ENCODE measurements at places on chromosomes 1 and 21.

- peak; percentile 86 for DNase-seq
Measured at GRCh38 chr1:228487336-228488124, at the start of gene RNF187. TSS of gene RNF187 (plus strand) at chr1:228487382.

DNA sequence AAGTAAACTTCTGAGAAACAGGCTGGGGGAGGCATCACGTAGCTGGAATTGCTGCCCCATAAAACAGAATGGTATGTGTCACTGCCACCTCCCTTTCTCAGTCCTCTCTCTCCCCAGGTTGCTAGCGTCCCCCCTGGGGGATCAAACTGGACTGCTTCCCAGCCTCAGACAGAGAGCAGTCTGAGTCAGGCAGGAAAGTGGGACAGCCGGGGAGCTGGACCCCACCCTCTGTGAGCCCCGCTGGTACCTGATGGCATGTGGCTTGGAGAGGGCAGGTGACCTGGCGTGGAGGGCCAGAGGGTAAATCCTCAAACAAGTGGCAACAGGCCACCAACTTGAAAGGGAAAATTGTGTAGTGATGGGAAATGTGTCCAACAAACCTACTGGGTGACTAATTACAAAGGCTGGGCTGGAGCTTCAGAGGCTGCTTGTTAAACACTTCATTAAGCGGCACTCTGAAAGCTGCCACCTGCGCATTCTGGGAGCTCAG lies 1.0 kb upstream of the SFN start:
- DNase-seq = no peak

- no peak for DNase-seq
Measured at GRCh38 chr1:57102561-57103326, 136.9 kb upstream of the C8B start.

GRCh38 chr1:196403803-196404690 lies 204.2 kb downstream of the KCNT2 start:
- DNase-seq = no peak

DNA sequence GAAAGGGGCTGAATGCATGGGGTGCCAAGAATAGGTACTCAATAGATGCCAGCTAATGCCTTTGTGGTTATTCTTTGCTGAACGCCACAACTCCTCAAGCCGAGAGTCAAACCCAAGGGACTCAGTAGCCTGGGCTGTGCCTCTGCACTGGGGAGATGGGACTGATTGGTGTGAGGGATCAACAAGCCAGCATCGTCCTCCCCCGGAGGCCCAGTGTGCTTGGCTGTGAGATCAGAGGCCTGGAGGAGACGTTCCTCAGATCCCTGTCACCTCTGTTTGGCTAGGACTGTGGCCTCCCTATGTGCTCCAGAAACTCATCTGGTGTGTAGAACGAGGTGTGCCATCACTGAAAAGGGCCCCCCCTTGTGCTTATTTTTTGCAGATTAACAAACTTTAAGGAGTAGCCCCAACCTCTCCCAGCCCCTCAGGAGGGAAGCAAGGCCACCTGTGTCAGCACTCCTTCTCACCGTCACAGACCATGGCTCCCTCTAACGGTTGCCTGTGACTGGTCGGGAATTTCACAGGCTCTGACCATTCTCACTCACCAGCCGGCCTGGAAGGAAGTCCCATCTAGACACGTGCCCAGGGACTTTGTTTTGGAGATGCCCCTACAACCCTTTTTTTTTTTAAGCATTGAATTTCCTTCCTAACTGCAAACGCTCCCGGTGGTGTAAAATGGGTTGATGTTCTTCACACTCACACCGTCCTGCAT lies 194.0 kb upstream of the VAMP3 start:
- DNase-seq = no peak

GRCh38 chr1:181809991-181810545 lies 251.4 kb downstream of the ZNF648 start:
- no peak for DNase-seq

- no peak for DNase-seq
Measured at GRCh38 chr1:33330361-33330890, 9.5 kb upstream of the A3GALT2 start.

GRCh38 chr1:165629151-165629550 lies 1.9 kb upstream of the MGST3 start:
- DNase-seq = no peak

GRCh38 chr21:26820509-26820908 lies 24.7 kb downstream of the ADAMTS1 start:
- no peak for DNase-seq

- DNase-seq = no peak
Measured at GRCh38 chr1:41950820-41951219, 32.1 kb upstream of the HIVEP3 start.

DNA sequence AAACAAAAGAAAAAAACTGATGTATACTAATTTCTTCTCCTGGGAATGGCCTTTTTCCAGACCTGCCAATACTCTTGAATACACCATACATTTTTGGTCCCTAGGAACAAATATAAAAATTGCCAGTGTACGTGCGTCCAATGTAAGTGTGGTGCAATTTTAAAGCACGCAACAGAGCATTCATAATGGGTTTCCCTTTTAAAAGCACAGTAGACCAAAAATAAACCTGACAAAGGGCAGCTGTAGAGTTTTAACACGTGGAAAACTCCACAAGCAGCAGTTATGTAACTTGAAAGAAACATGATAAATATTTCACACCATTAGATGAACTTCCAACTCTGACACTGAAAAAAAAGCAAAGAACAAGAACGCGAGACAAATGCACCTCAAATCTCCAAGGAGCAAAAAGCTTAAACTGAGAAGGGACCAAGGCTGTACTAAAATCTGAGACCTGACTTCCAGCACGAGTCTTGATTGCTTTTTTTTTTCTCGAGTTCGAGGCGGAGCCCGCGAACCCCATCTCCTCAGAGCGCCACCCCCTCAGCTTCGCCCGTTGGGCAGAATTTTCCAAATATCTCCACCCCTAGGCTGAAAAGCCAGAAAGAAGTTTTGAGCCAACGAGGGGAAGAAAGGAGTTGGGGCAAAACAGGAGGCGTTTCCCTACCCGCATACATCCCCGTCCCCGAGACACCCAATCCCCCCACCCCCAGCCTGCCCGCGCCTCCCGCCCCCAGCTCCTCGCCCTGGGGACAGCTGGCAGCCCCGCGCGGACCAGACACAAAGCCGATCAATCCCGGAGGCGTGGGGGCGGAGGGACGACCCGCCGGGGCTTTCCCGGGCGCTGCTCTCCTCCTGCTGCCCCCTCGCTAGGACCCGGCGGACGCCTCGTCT lies at the start of gene JAM2:
JAM2 (plus strand) TSS at position 599 of the 891 bp plus-strand sequence. CDS start 564 bp downstream, outside the sequence.
- DNase-seq = peak; percentile 42

DNA sequence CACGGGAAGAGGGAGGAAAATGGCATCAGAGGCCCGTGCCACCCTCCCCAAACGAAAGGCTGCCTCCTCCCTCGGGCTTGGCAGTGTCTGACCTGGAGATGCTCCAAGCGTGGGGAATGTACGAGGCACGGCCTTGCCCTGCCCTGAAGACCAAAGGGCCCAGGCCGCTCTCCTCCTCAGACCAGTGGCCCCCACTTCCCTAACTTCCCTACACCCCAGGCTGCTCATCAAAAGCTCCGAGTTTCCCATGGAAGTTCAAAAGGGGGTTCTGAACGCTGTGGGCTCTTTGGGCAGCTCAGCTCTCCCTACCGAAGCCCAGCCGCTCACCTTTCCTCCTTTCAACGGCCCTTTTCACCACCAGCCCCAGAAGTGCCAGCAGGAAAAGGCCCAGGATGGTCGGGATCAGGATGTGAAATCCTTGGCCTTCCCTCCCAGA lies 11.8 kb downstream of the FCMR start:
- no peak for DNase-seq

GRCh38 chr1:115413208-115413607 lies 75.2 kb upstream of the NGF start:
- no peak for DNase-seq

GRCh38 chr1:16615253-16616252 lies 2.2 kb upstream of the NBPF1 start:
- no peak for DNase-seq

- no peak for DNase-seq
Measured at GRCh38 chr1:46197560-46197963, 672 bp downstream of the POMGNT1 start.

GRCh38 chr1:25022361-25023189 lies 92.5 kb upstream of the RUNX3 start:
- DNase-seq = peak; percentile 89

DNA sequence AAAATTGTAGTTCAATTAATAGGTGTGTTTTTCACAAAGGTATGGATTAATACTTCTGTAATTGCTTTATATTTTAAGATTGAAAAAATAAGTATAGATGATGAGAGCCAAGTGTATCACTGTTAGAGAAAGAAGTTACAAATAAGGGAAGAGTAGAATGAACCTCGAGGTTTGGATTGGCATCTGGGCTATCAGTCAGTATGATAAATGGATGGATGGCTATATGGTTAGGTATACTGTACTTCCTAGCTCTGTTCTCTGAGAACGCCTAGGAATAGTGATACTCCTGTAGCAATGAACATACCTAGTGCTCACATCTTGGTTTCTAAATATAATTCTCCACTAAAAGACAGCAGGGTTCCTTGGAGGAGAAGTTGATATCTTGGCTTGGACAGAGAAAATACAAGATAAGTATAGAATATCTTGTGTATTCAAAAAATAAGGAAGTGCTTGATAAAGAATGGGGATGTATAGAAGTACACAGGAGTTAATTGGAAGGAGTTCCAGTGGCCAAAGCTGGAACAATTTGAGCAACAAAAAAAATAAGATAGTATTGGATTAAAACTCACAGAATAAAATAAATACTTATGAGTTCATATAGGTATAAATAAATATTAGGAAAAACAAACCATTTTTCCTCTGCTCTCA lies 12.4 kb downstream of the IPO9 start:
- DNase-seq = no peak

DNA sequence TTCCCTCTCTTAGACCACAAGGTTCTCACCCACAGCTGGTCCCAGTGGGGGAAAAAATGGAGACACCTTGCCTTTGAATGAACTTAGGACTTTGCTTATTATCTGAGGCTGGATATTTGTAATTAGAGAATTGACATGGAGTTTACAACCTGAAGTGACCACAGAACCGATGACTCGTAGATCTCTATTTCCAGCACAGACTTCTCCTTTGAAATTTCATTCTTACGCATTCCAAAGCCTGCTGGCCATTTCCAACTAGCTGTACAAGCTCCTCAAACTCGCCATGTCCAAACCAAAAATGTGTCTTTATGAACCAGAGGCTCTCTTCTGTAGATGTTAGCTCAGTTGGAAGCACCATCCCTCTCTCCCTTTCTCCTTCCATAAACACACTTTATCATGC lies 12.0 kb downstream of the RAB7B start:
- DNase-seq = no peak

DNA sequence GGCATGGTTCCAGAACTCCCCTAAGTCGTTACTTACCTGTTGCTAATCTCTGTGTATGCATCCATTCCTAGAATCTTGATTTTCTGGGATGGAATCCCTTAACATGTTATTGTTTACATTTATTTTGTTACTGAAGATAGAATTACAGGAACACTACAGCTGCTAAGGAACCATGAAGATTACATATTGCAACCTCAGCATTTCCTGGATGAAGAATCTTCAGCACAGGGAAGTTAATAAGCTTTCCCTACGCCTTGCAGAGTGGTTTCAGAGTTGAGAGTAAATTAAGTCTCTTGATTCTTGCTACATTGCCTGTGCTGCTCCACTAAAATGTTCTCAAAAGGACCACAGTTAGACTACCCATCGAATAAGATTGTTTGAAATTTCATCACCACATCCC lies 31.4 kb upstream of the GBP6 start:
- DNase-seq = no peak

GRCh38 chr1:94723894-94724293 lies 96.3 kb upstream of the SLC44A3 start:
- DNase-seq = no peak

- DNase-seq = no peak
Measured at GRCh38 chr1:81812712-81813111, 12.0 kb downstream of the ADGRL2 start.

DNA sequence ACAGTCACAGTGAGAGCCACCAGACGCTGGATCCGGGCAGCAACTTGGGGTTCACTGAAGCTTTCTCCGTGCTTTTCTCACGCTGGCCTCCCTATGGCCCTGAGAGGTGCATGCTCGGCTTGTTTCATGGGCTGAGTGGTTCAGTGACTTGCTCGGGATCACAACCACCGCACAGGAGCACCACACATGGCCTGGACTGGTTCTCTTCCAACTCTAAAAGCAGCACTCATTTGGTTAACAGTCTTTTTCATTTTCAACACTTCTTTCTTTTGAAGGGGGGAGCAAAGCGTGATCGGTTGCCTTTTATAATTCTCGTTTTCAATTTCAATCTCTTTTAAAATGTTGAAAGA lies 26.2 kb downstream of the UBIAD1 start:
- no peak for DNase-seq

DNA sequence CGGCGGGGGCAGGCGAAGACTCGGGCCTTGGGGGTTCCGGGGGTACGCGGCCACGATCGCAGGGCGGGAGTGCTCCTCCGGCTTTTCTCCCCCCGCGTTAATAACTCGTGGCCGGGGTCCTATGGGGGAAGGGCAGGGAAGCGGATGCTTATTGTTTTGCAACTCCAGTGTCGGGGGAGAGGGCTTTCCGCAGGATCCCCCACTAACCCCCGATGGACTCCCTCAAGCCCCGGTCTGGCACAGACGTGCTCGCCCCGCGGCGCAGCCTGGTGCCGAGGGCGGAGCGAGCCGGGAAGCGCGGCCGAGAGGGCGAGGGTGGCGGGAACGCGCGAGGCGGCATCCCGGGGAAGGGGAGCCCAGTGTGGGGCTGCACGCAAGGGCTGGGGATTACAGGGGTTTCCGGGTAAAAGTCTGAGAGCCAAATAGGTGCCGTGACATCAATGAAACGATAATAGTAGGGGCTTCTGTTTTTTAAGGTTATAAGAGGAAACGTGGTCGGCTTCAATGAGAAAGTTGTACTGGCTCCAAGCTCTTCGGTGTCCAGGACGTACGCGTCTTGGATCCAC lies 772 bp downstream of the UCK2 start:
- DNase-seq = peak; percentile 57

DNA sequence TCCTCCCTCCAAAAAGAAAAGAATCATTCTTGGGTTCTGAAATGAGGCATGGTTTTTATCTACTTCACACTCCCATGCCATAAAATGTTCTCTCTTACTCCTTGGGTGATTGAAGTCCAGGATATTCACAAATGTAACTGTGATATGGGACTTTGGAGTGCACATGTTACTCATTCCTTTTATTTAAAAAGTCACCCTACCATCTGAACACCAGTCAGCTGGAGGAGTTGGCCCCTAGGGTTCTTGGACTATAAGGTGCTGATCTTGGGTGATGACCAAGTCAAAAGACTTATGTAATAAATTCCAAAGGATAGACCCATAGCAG lies 128.4 kb downstream of the CLIC6 start:
- no peak for DNase-seq

GRCh38 chr1:29753771-29754572 lies 517.6 kb downstream of the PTPRU start:
- no peak for DNase-seq

DNA sequence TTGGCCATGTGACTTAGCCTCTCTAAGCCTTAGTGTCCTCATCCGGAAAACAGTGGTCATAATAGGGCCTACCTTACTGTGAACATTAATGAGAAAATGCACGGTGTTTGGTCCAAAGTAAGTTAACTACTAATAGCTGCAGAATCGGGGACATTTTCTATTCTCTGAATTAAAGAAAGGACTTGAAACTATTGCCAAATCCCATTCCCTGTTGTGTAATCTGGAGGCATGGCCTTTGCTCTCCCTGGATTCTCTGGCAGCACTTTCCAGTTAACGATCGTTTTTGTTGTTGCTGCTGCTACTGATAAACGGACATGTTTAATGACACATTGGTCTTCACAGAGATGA lies 30.5 kb downstream of the FMO4 start:
- no peak for DNase-seq

GRCh38 chr1:57252597-57253294 lies 171.1 kb downstream of the DAB1 start:
- no peak for DNase-seq

Data from stimulated activated CD4-positive, alpha-beta T cell treated with anti-CD3 and anti-CD28 coated beads, Interleukin-4, amount 100 ng/mL, for 1 hour (primary cell).